ENCODE measurements at places on chromosomes 12 and 14. TPM values are rescaled to one million over a fixed set of nuclear protein-coding genes. Genes with fewer than 3 reads are reported as not detected.

The TAS2R42 gene
- total RNA-seq = not detected

DNA sequence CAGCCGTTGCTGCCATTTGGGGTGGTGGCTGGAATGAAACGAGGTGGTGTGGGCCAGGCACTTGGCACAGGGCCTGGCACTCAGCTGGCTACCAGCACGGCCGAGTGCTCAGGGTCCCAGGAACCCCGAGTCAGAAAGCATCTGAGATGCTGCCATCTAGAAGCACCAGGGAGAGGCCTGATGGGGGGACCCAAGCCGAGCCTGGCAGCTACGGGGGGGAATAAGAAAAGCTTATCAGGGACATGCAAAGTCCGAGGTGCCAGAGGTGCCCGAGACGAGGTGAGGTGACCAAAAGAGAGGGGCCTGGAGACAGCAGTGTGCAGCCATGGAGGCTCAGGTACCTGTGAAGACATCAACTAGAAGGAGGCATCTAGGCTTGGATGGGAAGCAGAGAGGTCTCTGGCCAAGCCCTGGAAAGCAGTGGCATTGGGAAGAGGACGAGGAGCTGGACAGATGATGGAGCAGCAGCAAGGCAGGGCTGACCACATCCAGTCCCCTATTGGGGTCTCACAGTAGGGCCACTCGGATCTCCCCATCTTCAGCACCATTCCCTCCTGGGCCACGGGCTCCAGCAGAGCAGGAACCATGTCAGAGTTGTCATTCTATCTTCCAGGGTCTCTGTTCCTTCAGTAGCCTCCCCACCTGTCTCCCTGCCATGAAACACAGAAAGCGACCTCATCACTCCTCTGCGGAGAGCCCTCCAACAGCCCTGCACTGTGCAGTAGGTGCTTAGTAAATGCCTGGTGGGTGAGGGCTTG, 59.3 kb upstream of the DIO3 start:
- no peaks in the 10 kb centered on the region for H3K27me3 ChIP-seq
- no peaks in the 10 kb centered on the region for H3K36me3 ChIP-seq
- H3K27ac ChIP-seq = no peak overlapping the region
- no peak overlapping the region for H3K4me3 ChIP-seq
- DNase-seq = peak; percentile 7
- no peaks in the 10 kb centered on the region for H3K4me1 ChIP-seq

DNA sequence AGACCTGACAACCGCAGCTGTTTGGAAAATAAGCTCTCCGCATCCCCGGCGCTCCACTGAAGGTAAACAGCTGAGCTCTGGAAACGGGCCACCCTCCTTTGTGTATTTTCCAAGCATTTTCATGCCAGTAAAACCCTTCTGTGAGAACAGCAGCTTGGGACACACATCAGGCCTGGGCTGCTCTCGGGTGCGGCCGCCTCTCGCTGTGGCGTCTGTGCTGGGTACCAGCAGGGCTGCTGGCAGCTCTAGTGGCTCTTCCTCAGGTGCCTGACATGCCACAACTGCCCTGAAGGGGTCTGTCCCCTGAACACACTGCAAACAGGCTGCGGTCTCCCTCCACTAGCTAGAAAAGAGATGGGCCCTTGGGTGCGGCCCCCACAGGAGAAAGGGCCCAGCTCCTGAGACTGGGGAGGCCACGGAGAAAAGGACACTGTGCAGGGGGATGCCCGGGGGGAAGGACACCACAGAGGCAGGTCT, 96.3 kb downstream of the ITPK1 start:
- H3K27me3 ChIP-seq = no peaks in the 10 kb centered on the region
- no peaks in the 10 kb centered on the region for H3K36me3 ChIP-seq
- H3K4me1 ChIP-seq = peaks cover 31% of the 10 kb centered on the region
- DNase-seq = peak; percentile 79

DNA sequence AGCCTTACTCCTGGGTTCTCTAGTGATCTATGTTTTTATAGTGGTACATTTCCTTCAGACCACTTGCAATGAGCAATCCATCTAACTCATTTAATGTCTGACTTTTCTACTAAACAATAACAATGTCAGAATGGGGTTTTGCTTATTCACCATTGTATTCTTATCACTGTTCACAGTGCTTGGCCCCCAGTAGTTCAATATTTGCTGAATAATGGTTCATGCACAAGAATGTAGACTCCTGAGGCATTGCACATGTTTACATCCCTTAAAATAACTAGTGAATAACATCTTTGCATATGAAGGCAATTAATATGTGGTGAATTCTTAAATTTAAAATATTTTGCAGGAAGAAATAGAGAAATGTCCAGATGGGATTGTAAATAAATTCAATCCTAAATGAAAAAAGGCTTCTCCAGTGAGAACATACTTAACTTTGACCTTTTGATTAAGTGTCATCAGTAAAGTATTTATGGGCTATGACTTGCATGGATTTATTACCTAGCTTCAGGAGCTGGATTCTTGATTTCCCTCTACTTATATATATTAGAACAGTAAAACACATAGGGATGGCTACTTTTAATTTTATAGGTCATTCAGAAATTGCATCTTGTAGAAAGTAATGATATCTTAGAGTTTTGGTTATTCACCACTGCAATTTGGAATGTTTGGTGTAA, 3.4 kb downstream of the CCER1 start:
- no peak for DNase-seq
- no peaks in the 10 kb centered on the region for H3K27me3 ChIP-seq
- H3K27ac ChIP-seq = no peak overlapping the region
- no peaks in the 10 kb centered on the region for H3K36me3 ChIP-seq
- no peaks in the 10 kb centered on the region for H3K4me1 ChIP-seq

DNA sequence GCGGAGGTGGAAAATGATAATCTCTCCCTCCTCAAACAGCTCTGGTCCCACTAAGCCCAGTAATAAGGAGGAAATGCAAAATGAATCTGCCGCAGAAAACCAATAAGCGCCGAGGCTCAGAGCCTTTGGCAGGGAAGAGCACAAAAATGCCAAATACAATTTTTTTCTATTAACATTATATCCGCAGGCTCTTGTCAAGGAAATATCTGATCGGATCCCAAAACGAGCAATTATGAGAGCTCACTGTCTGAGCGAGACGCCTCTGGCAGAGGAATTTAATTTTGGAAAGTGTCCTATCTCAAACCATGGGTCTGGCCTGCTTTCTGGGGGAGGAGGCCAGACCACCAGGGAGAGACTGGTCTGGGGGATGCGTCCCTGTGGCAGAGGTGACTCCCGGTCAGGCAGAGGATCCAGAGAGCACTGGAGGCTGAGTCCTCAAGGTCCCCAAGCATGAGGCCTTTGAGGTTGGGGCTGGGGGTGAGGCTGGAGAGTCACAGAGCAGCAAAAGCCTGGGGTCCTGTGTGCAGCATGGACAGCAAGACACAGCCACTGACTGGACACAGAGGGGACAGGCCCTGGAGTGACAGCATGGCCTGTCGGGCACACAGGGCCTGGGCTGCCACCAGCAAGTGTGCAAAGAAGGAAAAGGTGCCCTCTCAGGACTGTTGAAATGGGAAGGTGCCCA, 342.8 kb upstream of the SFSWAP start:
- DNase-seq = no peak
- no peak overlapping the region for H3K4me3 ChIP-seq
- peak overlapping the region; percentile 43 for H3K27ac ChIP-seq
- no peaks in the 10 kb centered on the region for H3K4me1 ChIP-seq
- no peaks in the 10 kb centered on the region for H3K27me3 ChIP-seq
- H3K36me3 ChIP-seq = no peaks in the 10 kb centered on the region

DNA sequence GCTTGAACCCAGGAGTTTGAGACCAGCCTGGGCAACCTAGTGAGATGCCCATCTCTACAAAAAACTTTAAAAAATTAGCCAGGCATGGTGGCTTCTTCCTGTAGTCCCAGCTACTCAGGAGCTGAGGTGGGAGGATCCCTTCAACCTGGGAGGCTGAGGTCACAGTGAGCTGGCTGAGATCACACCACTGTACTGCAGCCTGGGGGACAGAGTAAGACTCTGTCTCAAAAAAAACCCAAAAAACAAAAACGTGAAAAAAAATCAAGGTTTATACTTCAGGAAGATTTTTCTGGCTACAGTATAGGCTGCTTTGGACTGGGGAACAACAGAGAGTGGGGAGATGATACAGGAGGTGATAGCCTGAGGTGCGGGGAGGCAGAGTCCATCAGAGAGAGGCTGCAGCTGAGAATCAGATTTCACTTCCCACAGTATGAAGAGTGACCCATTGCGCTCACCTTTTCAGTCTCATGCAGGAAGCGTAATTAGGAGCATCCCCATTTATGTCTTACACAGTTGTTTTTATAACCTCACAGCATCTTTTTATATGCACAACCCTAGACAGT, 28.9 kb downstream of the DNAH10 start:
- H3K27ac ChIP-seq = no peak overlapping the region
- no peak overlapping the region for H3K4me3 ChIP-seq
- no peaks in the 10 kb centered on the region for H3K4me1 ChIP-seq
- no peaks in the 10 kb centered on the region for H3K27me3 ChIP-seq
- no peak for DNase-seq

DNA sequence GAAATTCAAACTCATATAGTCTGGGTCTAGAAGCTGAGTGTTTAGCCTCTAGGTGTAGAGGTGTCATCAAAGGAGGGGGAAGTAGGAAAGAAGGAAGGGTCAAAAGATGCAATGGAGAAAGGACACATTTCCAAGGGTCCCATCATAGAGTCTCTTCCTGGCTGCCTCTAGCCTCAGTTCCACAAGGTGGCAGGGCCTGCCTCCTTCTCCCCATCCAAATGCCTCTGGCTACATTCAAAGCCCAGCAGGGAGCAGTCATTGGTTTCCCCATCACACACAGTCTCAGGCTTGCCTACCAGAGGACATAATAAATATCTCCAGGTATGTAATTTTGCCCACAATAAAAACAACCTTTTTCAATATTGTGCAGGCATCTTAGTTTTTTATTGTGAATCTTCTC, 2.1 kb upstream of the CCT2 start:
- no peak overlapping the region for H3K4me3 ChIP-seq
- no peak overlapping the region for H3K27ac ChIP-seq
- no peak for DNase-seq
- H3K27me3 ChIP-seq = no peaks in the 10 kb centered on the region
- no peaks in the 10 kb centered on the region for H3K36me3 ChIP-seq

GRCh38 chr14:104687601-104688504, 1.6 kb upstream of the INF2 start:
- no peaks in the 10 kb centered on the region for H3K36me3 ChIP-seq
- peak; percentile 58 for DNase-seq
- no peaks in the 10 kb centered on the region for H3K27me3 ChIP-seq
- no peaks in the 10 kb centered on the region for H3K4me1 ChIP-seq
- peak overlapping the region; percentile 82 for H3K27ac ChIP-seq

DNA sequence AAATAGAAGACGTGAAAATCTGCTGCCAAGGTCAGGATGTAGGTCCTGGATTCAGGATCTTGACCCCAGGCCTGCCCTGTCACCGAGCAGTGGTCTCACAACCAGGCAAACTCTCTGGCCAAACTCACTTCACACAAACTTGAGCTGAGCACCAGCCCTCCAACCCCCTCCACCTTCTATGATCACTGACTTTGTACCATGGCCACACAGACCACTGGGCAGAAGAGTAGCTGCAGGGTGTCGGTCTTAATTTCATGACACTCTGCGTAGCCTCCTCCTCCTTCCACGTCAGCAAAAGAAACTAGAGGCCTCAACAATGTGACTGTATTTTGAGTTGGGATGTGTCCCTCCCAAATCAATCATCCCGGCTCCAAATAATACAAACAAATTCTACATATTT, 7.2 kb upstream of the TBX3 start:
- no peak overlapping the region for H3K27ac ChIP-seq
- peaks cover 2% of the 10 kb centered on the region for H3K27me3 ChIP-seq
- H3K4me1 ChIP-seq = peaks cover 5% of the 10 kb centered on the region
- no peak for DNase-seq
- H3K4me3 ChIP-seq = no peak overlapping the region

DNA sequence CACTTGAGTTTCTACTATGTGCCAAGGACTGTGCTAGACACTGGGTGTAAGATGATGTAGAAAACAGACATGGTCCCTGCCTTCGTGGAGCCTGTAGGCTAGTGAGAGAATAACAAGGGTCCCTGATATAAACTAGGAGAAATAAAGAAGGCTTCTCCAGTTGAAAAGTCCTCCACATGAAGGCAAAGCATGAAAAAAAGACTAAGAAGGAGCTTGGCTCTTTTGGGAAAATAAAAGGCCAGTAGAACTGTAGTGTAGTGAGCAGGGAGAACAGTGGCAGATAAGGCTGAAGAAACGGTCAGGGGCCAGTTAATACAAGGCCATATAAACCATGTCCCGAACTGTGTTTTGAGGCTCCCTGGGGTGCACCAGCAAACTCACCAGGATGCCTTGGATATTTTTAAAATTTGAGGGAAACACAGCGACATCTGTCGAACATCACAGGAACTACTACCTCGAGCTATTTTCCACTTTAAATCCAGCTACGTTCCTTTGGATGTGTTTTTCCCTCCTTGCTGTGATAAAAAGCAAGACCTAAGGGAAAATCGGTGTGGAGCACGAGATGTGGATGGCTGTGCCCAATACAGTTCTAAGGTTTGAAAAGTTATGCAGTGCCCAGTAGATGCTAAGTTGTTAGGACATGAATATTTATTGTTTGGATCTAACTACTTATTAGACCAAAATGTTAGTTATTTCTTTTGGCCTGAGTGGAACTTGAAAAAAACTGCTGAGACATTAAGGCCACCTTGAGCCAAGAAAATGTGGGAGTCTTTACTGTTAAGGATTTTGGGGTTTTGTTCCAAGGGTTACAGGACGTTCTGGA, 8.5 kb upstream of the CFL2 start:
- no peak overlapping the region for H3K4me3 ChIP-seq
- peak; percentile 59 for DNase-seq
- H3K36me3 ChIP-seq = no peaks in the 10 kb centered on the region
- no peaks in the 10 kb centered on the region for H3K4me1 ChIP-seq
- H3K27me3 ChIP-seq = no peaks in the 10 kb centered on the region
- H3K27ac ChIP-seq = peak overlapping the region; percentile 70

DNA sequence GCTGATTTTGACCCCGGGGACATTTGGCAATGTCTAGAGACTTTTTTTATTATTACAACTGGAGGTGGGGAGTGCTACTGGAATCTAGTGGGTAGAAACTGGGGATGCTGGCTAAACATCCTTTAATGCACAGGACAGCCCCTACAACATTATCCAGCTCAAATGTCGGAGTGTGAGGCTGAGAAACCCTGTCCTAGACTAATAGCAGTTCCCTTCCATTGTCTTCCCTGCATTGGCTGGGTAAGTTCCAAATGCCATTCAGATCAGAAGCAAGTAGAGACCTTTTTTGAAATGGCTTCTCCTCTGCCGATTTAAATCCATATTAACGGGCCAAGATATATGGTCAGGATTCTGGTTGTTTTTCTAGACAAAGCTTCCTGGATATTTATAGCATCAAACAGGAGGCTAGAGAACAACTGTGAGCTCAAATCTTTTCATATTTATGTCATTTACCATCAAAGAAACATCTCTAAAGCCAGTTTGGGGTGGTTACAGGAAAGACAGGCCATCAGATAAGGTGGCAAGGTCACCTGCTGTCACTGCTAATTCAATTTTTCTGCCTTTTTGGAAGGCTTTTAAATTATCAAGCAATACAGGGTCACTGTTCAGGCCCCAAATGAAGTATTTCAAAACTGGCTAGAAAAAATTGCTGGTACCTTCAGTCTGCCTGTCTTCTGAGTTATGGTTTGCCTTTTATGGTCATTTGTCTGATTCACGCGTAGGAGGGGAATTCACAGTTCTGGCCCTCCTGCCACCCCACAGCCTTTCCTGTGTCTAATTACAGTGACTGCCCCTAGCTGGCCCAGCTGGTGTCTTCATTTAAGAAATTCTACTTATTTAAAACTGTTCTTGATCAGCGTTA, 20.1 kb upstream of the AKAP5 start:
- H3K4me3 ChIP-seq = no peak overlapping the region
- H3K4me1 ChIP-seq = no peaks in the 10 kb centered on the region
- peak overlapping the region; percentile 81 for H3K27ac ChIP-seq
- no peaks in the 10 kb centered on the region for H3K36me3 ChIP-seq

GRCh38 chr14:61077951-61078720, 97.1 kb downstream of the SLC38A6 start:
- no peaks in the 10 kb centered on the region for H3K27me3 ChIP-seq
- H3K27ac ChIP-seq = no peak overlapping the region
- DNase-seq = no peak
- H3K36me3 ChIP-seq = no peaks in the 10 kb centered on the region
- H3K4me1 ChIP-seq = no peaks in the 10 kb centered on the region

The GLIPR1L1 gene
- not detected for total RNA-seq

All from uterus (tissue), 4 donors.